ENCODE measurements at places on chromosomes 5 and 9. TPM values are rescaled to one million over a fixed set of nuclear protein-coding genes. Genes with fewer than 3 reads are reported as not detected.

Gene PCDHA11
- 0.15 TPM for total RNA-seq

Gene TRPM3
- 11.9 TPM for total RNA-seq

Gene EFCAB9
- not detected for total RNA-seq

Gene SLC36A2
- total RNA-seq = not detected

Gene CCIN
- total RNA-seq = 2.2 TPM

Gene SLC6A19
- total RNA-seq = not detected

Gene GNA14
- total RNA-seq = 2.6 TPM

Gene SLC6A3
- total RNA-seq = not detected

Gene GALNT12
- total RNA-seq = 2.2 TPM

Gene RNF183
- not detected for total RNA-seq

Gene NR4A3
- 0.23 TPM for total RNA-seq

Gene DPYSL3
- total RNA-seq = 566 TPM

Gene IFNA2
- total RNA-seq = not detected

Gene TPM2
- 1,197 TPM for total RNA-seq

Gene SNCAIP
- not detected for total RNA-seq

Gene FOXD4L3
- not detected for total RNA-seq

Gene OSMR
- total RNA-seq = 58.7 TPM

Gene CCL28
- total RNA-seq = 0.68 TPM

Gene CNTFR
- total RNA-seq = 0.12 TPM

Gene ADRA1B
- not detected for total RNA-seq

Gene ORM2
- total RNA-seq = not detected

Gene TAF9
- 83.4 TPM for total RNA-seq

Gene TRUB2
- total RNA-seq = 24.8 TPM

Gene CXCL14
- total RNA-seq = not detected

Gene FOXD4L5
- total RNA-seq = 0.08 TPM

Gene KCNV2
- total RNA-seq = not detected

Gene DMRT3
- not detected for total RNA-seq

Gene AGPAT2
- 44.6 TPM for total RNA-seq

Gene ERCC6L2
- 56.4 TPM for total RNA-seq
